ENCODE measurements at places on chromosomes 5 and 9.

DNA sequence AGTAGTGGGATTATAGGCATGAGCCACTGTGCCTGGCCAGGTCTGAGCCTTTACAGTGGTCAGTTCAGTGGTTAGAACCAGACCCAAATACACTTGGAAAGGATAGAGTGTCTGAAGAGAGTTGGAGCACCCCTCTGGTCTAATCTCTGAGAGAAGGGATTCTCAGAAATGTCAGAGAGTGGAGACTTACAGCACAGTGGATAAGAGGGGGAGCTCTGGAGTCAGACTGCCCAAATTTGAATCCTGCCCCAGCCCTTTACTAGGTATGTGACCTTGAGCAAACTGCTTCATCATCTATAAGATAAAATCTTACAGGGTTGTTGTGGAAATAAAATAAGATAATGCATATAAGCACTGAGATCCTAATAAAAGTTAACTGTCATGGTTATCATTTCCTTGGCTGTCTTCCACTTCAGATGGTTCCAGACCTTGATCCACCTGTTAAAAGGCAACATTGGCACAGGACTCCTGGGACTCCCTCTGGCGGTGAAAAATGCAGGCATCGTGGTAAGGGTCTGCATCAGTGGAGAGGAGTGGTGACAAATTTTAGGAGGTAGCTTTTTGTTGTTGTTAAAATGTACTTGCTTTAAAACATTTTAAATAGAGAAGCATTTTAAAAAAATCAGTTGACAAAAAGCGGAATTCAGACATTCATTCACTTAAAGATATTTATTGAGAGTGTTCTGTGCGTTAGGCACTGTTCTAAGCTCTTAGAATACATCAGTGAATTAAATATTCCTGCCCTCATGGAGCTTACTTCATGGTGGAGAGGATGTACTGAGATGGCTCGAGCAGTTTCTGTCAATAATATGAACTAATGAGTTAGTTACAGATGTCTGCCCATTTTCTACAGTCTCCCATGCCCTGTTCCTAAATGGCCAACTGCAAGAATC is 16.0 kb downstream of the SLC36A1 start:
- no peak for DNase-seq

DNA sequence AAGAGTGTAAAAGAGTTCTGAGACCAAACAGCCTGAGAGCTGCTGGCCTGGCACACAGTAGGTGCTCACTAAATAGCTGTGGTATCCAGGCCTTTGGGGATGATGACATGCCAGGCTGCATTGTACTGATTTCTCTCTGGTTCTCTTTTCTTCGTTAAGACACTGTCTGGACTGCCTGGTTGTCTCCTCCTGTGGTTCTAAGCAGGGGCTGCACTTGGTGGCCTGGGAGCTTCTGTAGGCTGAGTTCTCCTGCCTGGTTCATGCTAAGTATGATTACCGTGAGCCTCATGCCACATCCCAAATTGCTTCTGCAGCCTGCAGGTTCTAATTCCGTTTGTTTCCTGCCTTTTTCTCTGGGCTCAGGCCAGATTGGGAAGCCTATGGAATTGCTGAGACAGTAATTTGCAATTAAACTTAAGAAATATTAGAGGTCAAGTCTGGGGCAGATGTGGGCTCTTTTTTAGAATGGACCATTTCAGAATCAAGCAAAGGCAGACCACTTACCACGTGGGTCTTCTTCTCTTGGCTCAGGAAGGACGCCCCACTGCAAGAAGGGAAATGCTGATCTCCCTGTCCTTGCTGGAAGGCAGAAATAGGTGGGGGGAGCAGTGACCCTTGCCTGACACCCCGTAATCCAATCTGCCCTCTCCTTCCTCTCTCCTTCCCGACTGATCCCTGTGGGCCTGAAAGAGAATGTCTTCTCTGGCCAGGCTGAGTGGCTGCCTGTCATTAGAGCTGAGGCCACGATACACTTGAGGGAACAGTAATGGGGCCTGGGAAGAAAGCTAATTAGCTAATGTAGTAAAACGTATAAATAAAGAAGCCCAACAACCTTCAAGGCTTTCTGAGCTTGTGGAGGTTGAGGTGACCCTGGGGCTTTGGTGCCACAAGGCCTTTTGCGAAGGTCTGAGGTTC is 21.9 kb upstream of the BOD1 start:
- DNase-seq = no peak

DNA sequence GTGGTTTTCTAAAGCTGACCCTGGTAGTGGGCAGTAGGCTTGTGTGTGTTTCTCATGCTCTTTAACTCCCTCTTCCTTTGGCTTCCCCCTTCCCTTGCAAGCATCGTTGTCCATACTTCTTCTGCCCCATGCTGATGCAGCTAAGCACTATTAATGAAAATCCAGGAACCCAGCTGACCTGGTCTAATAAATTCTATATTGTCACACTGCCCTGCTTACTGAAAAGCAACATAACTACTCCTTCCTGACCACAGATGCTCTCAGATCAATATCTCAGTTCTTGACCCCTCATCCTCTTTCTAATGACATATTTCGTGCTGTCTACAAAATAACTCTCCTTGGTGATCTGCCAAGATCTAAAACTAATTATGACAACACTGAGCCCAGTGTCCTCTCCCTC is 405.5 kb downstream of the EFNA5 start:
- DNase-seq = no peak

DNA sequence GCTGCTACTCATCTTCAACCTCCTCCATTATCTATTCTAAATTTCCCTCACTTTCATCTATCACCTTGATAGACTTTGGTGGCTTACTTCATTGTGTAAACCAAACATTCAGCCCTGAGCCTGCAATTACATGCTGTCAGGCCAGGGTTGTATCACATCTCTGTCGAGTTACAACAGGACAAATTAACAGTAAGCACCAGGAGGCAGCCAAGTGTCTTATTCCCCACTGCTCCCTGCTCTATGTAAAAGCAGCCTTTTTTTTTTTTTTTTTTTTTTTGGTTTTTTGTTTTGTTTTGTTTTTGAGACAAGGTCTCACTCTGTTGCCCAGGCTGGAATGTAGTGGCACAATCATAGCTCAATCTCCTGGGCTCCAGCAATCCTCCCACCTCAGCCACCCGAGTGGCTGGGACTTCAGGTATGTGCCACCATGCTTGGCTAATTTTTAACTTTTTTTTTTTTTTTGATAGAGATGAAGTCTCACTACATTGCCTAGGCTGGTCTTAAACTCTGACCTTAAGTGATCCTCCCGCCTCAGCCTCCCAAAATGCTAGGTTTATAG is 15.2 kb upstream of the ZCCHC9 start:
- DNase-seq = no peak

DNA sequence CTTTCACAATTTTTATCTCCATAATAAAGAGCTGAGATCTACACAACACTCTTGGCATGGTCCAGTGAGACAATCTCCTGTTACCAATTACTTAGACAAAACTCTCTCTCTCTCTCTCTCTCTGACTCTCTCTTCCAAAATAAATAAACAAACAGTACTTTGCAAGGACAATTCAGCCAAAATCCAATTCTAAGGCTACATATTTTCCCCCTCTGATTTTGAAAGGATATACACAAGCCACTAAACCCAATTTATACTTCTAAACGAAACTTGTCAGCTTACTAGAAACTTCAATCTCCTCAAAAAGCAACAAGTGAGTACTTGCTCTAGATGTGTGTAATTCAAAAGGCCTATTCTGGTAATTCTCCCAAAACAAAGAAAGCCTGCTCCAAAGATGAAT is 26.3 kb upstream of the TNPO1 start:
- no peak for DNase-seq

DNA sequence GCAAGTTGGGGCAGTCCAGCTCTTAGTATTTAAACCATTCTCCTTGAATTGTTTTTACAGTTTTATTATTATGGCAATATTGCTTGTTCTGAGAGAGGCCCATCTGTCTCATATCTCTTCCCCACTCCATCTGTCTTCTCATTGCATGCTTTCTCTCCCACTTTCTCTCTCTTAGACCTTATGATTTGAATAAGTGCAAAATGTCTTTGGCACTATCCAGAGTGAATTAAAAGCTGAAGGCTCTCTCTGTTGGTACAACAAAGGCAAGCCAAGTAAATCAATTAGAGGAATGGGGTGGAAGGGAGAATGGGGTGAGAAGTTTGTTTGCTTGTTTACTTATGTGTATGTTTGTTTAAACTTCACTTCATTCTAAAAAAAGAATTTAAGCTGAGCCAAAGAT is 195.3 kb upstream of the RFX3 start:
- no peak for DNase-seq

DNA sequence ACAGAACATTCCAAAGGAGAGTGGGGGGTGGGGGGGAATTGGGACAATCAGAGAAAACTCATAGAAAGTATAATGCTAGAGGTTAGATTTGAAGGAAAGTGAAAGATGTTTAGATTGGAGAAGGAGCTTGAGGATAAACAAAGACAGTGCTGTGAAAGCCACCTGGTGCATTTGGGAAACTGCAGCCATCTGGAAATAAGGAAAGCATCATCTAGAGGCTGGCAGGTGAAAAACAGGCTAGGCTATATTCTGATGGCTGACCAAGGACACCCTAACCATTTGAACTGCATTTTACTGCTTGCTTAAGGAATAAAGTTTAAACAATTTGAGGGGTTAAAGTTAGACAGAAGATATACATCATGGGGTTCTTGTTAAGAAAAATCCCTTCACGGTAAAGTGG is 296.4 kb downstream of the CETN3 start:
- DNase-seq = no peak

GRCh38 chr5:135005076-135005475 is 29.0 kb downstream of the PITX1 start:
- DNase-seq = no peak
